ENCODE measurements at places on chromosomes 3 and 15.

GRCh38 chr15:31179693-31180092, 78.2 kb upstream of the TRPM1 start:
- DNase-seq: no peak

GRCh38 chr3:105823149-105823867, 45.5 kb downstream of the CBLB start:
- DNase-seq: no peak

- DNase-seq: peak; percentile 49
These were observed 4.0 kb downstream of the FBXL22 start for GRCh38 chr15:63601026-63601703.

- DNase-seq: no peak
These were observed 13.3 kb downstream of the HRG start for GRCh38 chr3:186679151-186679550.

- peak; percentile 42 for DNase-seq
These were observed 33.0 kb downstream of the CCDC12 start for GRCh38 chr3:46943237-46944187.

DNA sequence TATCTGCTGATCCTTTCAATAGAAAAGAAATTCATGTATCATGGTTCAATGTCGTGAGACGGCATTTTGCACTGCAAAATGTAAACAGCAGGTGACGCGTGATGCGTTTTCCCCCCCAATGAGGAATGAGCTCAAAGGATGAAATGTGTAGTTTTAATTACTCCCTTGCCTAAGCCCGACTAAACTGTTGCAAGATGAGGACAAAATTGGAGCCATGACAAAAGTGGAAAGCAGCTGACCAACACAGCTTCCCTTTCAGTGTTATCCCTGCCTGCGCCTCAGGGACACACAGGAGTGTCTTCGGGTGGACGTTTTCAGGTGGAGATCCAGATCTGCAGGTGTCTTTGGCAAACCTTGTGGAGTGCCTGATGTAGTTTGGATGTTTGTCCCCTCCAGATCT, 92.0 kb downstream of the GABRG3 start:
- no peak for DNase-seq

- no peak for DNase-seq
These were observed 14.3 kb downstream of the RHOA start for GRCh38 chr3:49397470-49397869.

GRCh38 chr15:25733036-25733855, 129.9 kb downstream of the ATP10A start:
- no peak for DNase-seq

GRCh38 chr3:38583688-38584087, 65.8 kb downstream of the SCN5A start:
- no peak for DNase-seq

DNA sequence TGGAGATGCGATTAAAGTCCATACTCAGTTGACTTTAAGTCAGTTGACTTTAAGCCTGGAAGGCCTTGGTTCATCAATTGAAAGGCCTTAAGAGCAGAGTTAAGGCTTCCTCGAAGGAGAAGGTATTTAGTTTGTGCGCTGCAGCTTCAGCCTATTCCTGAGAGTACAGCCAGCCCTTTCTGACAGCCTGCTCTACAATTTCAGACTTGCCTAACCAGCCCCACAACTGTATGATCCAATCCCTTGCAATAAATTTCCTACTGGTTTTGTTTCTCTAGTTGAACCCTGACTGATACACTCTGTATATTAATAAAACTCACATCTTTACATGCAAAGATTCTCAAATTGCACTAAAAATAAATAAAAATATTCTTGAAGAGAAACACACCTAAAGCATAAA, 66.1 kb upstream of the RORA start:
- DNase-seq: no peak

GRCh38 chr3:127672429-127673190, at the start of gene ABTB1:
Gene ABTB1 (plus strand): TSS chr3:127672952. CDS start chr3:127673026, 74 bp downstream.
- DNase-seq: peak; percentile 90

GRCh38 chr3:25863011-25863415, 73.1 kb downstream of the OXSM start:
- no peak for DNase-seq

- DNase-seq: no peak
These were observed 48.8 kb downstream of the PIK3CB start for GRCh38 chr3:138785951-138786350.

DNA sequence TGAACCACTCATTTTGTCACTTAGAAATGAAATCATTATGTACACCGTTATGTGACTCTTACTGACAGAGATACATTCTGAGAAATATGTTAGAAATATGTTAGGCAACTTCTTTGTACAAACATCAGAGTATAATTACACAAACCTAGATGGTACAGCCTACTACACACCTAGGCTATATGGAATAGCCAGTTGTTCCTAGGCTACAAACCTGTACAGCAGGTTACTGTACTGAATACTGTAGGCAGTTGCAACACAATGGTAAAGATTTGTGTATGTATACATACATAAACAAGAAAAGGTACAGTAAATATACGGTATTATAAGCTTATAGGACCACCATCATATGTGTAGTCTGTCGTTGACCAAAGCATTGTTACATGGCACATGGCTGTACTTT, 3.7 kb downstream of the SACM1L start:
- no peak for DNase-seq

GRCh38 chr3:125119752-125120378, 64.1 kb upstream of the HEG1 start:
- DNase-seq: no peak

- no peak for DNase-seq
These were observed 62.2 kb downstream of the SOX2 start for GRCh38 chr3:181773921-181774320.

GRCh38 chr3:122025296-122025695, 3.2 kb upstream of the ILDR1 start:
- no peak for DNase-seq

GRCh38 chr3:113174304-113174703, 37.1 kb upstream of the BOC start:
- no peak for DNase-seq

DNA sequence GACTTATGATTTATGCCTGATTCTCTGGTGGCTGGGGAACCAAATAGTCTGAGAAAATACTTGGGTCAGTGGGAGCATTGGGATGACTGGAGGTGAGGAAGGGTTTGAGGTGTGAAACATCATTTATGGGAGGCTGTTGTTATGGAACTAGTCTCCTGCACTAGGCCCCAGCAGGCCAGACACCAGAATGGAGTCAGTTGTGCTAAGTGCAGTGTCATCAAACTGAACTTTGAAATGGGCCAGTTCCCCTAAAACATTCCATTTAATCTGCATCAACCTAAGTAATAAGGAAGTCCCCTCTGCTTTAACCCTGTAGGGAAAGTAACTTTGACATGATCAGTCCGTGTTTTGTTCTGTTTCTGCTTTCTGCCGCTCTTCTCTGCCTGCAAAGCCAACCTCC, 44.9 kb upstream of the KLHL25 start:
- DNase-seq: no peak

GRCh38 chr3:115512565-115513415, 110.5 kb upstream of the GAP43 start:
- DNase-seq: peak; percentile 38

- peak; percentile 46 for DNase-seq
These were observed 36.8 kb upstream of the TSPAN3 start for GRCh38 chr15:77107531-77108355.

DNA sequence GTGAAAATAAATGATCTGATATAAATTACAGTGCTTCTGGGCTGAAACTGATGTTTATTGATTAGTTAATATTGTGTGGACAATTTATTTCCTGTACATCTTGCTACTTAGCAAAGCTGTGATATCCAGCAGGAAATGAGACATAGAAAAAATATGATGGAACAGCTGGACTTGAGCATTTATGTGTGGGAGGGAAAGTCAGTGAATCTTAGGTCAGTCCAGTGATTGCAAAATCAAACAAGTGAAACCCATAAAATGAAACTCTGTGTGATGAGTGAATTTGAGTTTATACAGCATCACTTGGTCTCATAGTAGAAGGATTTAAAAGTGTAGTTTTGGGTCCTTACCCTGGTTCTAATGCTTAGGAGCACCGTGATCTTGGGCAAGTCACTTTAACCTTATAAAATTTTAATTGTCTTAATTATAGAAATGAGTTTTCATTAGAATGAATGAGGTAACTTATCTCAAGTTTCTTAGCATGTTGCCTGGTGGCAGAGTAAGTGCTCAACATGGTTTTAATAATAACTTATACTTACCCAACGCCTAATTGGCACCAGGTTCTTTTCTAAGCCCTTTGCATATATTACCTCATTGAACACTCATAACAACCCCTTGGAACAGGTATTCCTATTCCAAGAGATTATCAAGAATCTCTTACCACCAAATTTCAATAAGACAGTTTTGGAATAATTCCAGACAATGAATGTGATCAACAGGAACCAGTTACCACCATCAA, 194.6 kb downstream of the ADAMTSL3 start:
- no peak for DNase-seq

GRCh38 chr3:39592311-39593050, 125.0 kb downstream of the MOBP start:
- no peak for DNase-seq

DNA sequence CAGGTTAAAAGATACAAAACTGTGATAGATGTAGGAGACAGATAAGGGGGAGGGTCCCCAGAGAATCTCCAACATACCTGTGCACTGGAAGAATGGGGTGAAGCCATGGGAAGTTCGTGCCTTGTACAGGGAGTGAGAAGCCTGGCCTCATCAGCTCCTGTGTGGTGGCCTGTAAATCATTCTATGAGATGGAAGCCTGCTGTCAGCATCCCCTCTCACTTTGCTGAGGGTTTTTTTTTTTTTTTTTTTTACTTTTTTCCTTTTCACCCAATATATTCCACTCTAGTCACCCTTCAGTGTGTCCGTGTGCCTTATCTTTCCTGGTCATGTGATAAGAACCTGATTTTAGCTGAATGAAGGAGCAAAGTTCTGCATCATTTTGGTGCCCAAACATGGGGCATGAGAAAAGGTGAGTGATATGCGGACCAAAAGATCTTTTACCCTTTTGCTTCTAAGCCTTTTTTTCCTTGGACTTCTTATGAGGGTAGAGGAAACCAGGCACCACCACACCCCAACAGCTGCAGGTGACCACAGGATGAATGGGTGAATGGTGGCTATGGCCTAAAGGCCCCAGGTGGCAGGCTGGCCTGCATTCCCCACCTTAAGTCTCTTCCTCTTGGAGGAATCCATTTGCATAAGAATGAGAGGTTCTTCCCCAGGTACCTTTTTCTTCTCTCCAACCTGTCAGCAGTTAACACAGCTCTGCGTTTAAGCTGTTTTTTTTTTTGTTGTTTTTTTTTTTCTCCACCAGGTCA, 1345.0 kb downstream of the NSUN3 start:
- no peak for DNase-seq

GRCh38 chr3:98553021-98553563, 21.3 kb downstream of the GPR15 start:
- no peak for DNase-seq

DNA sequence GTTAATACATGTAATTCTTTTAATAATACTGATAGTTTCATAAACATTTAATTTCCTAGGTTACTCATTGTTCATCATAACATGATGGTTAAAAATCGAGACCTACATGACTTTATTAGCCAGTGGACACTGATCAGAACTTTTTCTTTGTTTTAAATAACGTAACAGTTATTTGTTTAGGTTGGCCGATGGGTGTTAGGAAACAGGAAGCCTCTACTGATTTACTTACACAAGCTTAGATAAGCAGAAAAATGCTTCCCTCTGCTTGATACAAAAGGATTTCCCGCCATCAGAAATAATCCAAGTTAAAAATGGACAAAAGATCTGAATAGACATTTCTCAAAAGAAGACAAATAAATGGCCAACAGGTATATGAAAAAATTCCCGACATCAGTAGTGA, 16.6 kb upstream of the APH1B start:
- DNase-seq: no peak

GRCh38 chr3:144760831-144761230, 789.2 kb downstream of the DIPK2A start:
- DNase-seq: no peak

DNA sequence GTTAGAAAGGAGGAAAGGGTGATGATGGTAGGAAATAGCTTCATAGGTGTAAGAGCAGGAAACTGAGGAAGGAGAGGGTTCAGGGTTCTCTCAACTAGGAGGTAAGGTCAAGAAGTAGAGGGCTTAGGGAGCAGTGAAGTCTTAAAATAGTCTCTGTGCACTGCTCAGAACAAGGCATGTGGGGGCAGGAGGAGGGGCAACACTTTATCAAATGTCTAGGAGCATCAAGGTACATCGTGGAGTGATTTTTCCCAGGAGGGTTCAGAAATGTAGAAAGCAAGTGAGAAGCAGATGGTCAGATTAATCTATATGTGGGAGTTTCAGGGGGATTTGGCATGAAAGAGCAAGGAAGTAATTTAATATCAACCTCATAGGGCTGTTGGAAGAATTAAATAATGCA, 58.8 kb downstream of the TNIK start:
- no peak for DNase-seq

- DNase-seq: no peak
These were observed 62.0 kb upstream of the LEKR1 start for GRCh38 chr3:156763931-156764720.

GRCh38 chr3:64467255-64467944, 220.4 kb downstream of the ADAMTS9 start:
- DNase-seq: no peak

DNA sequence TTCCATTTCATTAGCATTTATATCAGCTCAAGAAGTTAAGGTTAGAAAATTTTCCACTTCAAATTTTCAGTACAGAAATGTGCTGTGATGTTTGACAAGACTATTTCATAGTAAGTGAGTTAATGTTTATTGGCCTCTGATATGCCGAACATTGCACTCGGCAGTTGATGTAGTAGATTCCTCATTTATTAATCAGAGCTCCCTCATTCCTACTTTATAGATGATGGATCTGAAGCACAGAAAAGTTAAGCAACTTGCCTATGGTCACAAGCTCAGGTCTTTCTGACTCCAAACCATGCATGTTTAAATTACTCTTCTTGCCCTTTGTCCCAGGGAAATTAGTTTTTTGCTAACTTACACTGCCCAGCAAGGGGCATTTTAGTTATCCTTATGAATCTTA, 92.0 kb downstream of the ATG7 start:
- DNase-seq: no peak

DNA sequence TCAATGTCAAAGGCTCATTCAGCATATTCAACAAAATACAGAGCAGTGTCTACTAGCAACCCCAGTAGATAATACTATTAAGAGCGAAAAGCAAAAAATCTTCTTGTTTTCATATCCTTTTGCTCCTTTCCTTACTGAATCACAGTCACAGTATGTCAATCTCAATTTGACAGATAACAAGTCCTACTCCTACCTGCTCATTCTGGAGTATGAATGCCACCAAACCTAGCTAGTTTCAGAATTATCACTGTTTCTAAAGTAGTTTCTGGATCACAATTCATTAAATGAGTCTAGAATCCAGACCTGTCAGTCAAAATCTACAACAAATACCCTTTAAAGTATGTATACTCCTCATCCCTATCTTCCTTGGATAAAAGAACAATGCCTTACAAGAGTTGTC, 51.5 kb downstream of the MKRN2 start:
- no peak for DNase-seq

- no peak for DNase-seq
These were observed 11.5 kb downstream of the TCF12 start for GRCh38 chr15:56929933-56930332.

- DNase-seq: no peak
These were observed 468.6 kb upstream of the AGTR1 start for GRCh38 chr3:148229107-148229506.
